ENCODE measurements at places on chromosomes 1 and 21.

DNA sequence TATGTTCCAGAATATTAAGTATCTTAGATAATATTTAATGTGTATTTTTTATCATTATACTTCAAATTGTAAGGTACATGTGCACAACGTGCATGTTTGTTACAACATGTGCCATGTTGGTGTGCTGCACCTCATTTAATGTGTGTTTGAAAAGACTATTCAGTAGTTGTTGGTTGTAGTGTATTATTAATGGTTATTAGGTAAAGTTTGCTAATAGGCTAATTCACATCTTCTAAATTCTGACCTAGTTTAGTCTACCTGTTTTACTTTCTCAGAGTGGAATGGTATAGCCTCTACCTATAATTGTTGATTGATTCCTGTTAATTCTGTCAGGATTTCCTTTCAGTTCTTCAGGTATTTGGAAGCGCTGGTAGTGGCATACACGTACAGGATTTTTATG, 153.0 kb downstream of the NCAM2 start:
- no peak for DNase-seq

DNA sequence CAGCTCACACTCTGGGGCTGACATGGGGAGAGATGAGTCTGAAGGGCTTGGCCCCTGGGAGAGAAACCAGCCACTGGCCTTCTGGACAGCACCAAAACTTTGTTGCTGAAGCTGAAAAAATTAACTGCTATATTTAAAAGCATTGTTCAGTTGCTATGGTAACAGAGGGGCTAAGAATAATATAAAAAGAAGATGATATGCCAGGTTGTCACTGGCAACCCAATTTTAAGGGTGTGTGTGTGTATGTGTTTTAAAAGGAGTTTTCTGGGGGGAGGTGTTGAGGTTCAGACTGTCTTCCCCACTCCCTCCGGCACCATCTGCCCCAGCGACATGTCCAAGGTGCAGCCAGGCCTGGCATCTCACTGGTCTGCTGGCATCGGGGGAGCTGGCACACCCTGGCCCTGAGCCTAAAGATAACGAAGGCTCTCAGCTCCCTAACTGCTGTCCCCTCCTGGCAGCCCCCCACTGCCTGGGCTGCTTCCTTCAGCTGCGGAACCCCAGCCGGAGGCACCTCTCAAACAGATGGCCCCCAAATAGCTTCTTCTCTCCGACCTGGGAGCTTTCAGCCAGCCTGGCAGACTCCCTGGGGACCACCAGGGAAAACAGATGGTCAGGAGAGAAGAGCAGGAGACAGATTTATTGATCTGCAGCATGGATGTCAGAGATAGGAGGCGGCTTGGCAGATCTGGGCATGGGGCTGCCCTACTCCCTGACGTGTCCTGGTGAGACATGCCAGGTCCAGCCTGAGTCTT, 203.9 kb downstream of the HIVEP3 start:
- no peak for DNase-seq

DNA sequence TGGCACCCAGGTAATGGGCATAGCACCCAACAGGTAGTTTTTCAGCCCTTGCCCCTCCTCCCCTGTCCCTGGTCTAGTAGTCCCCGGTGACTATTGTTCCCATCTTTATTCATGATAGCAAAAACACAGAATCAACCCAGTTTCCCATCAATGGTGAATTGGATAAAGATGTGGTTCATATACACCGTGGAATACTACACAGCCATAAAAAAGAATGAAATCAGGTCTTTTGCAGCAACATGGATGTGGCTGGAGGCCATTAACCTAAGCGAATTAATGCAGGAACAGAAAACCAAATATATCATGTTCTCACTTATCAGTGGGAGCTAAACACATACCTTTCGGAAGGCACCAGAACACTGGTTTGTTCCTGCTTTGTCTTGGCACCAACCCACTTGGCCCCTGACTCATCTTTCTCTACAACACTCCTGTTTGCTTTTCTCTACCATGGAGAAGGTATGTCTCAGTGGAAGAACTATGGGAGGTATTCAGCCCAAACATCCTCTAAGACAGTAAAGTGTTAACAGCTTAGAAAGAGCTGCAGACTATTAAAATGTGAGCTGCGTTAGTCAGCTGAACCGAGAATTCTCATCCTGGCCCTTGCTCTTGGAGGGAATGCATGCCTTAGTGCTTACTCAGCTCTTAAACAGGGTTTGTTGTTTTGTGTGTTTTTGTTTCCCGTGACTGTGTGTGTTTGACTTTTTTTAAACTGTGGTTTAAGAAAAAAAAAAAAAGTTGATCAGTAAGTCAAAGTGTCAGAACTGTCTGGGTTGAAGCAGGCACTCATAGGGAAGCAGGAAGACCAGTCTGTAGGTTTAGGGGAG, 203.0 kb downstream of the TOMM20 start:
- no peak for DNase-seq

- no peak for DNase-seq
These were observed at the start of gene LRRC7 for GRCh38 chr1:69567652-69568420. LRRC7 (plus strand) TSS chr1:69567922; CDS start chr1:69568640, 718 bp downstream.

DNA sequence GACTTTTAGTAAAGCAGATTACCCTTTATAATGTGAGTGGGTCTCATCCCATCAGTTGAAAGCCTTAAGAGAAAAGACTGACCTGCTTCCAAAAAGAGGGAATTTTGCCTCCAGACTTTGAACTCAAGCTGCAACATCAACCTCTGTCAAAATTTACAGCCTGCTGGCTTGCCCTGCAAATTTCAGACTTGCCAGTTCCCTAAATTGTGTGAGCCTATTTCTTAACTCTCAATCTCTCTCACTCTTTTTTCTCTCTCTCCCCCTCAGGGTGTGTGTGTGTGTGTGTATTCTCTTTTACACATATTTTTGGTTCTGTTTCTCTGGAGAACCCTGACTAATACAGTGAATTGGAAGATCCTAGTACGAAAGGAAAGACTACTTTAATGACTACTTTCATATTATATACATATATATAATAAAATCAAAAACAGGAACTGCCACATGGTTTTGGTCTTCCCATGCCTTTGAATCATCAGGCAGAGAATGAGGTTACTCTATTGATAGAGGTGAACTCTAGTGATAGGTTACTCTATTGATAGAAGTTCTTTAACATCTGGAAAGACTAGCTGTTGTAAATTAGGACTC, 6.4 kb downstream of the OR2C3 start:
- DNase-seq, result no peak

- no peak for DNase-seq
These were observed 10.2 kb downstream of the OSCP1 start for GRCh38 chr1:36440044-36440443.

DNA sequence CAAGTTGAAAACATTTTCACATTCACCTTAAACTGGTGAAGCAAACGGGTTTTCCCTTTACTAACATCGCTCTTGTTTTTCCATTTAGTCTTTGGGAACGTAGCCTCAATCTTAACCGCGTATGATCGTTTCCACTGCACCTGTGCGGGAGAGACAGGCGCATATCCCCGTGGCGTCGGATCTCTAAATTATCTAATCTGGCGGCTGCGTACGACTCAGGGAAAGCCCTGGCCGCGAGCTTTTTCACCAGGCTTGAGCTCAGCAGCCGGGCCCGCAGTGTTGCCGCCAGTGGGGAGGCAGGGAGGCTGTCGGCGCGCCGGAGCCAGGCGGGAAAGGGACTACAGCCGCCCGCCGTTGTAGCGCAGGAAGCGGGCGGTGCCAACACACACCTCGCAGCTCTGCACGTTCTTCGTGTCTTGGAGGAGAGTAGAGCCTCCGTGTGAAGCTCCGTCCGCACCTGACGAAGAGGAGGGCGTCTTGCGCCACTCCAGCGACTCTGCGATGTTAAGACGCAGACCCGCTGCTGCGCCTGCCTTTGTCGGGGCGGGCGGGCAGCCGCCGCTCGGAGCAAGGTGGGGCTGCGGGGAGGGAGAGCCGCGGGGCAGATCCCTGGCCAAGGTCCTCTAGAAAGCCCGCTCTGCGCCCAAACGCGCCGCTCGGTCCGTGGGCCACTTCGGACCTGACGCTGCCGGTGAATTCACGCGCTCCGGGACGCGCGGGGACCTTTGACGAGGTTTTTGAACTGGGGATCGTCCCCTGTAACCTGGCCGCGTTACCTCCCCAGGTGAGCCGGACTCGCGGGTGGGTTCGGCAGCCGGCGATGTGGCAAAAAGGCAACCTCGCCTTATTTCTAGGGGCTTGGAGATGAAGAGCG, 18.5 kb upstream of the TBX15 start:
- DNase-seq, result no peak

DNA sequence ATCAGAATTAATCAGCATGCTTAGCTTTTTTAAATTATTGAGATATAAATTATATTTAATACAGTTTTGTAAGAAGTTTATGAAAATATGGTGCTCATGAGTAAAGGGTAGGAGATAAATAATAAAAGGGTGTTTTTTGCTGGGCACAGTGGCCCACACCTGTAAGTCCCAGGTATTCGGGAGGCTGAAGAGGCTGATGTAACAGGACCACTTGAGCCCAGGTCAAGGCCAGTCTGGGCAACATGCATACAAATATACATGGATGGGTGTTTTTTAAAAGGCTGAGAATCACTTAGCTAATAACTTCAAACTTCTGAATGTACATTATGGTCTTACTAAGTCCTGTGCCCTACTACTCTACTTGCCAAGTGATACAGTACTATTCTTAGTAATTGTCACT, 73.2 kb downstream of the TRIM33 start:
- no peak for DNase-seq

- no peak for DNase-seq
These were observed 310.2 kb downstream of the PTPRC start for GRCh38 chr1:198948895-198949659.

- DNase-seq, result no peak
These were observed 349.1 kb downstream of the DPYD start for GRCh38 chr1:97571760-97572159.

GRCh38 chr1:173925306-173926242, 8.4 kb upstream of the SERPINC1 start:
- no peak for DNase-seq

DNA sequence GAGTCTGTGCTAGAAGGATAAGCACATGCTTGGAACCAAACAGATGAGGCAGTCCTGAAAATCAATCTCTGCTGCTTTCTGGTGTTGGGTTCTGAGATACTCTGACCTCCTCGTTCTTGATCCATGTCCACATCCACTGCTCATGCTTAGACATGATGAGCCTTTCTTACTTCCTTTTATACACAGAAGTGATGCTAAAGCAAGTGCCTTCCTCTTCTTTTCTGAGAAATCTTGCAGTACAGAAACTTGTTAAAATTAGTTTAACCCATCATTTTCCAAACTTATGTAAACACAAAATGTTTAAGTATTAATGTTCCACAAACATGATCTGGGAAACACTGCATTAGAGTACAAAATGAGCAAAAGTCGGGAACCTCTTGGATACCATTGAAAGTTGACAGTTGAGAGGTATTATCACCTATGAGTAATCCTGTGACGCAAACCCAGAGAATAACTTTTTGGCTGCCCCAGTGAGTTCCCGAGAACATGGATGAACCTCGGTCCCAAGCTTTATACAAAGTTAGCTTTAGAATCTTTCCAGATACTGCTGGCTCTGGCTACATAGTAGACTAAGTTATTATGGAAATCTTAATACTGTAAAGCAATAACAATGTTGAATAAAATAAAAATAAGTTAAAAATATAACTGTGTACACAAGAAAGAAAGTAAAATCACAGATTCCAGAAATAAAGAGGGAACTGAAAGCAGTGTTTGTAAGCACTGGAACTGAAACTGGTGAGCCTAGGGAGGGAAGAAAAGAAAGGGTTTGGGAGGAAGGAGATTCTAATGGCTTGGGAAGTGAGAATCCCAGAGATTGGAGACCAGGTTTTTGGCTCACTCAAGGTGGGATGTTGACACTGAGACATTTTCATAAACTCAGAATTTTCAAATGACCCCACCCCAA, 429.3 kb upstream of the RUNX1 start:
- DNase-seq, result no peak

DNA sequence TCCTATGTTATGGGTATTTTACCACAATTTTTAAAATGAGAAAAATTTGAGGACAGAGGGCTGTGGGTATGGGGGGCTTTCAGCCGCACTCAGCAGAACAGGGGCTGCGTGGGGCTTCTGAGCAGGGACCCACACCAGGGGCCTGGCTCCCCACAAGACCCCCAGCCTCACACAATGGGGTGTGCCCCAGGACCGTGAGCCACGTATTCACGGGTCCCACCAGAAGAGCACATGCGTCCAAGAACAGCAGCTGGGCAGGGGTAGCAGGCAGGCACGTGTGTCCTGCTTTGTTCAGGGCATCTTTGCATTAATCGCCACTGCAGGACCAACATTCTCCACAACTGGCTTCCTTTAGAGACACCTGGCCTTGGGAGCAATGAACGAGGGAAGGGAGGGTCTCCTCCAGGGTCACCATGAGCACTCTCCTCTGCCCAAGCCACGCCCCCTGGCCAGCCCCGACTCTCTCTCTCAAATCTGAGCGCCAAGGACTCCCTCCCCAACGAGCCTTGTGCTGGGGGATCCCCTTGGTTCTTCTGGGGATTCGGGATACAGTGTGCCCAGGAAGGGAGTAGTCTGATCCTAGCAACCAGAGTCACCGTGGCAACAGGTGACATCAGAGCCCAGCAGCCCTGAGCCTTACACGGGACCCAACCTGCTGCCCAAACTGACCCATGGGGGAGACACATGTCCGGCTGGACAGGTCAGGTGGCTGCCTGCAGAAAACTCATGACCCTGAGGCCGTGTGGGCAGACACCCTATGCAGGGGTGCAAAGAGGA, 7.4 kb upstream of the ARF1 start:
- no peak for DNase-seq

GRCh38 chr1:243970077-243970476, 81.0 kb upstream of the ZBTB18 start:
- DNase-seq, result no peak

GRCh38 chr1:172581273-172581672, 48.3 kb downstream of the SUCO start:
- DNase-seq, result no peak

DNA sequence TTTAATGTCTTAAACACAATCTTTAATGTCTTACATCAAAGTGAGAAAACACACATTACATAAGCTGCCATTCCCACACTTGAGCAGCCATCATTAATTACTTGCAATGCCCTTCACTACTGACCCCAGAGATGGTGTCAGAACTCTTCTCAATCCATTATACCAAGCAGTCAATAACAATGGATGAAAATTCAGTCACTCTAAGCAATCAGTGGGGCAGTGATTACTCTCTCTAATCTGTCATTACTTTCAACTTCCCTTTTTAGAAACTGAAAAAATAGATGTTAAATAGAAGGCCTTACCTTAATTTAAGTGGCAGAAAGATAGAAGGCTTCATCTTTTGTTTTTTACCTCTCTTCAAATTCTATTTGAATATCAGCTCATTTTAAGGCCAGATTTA, 9.7 kb upstream of the FRRS1 start:
- DNase-seq, result no peak

- no peak for DNase-seq
These were observed 90.6 kb downstream of the TLR5 start for GRCh38 chr1:223052462-223052861.

GRCh38 chr1:159983681-159984080, 29.6 kb upstream of the SLAMF9 start:
- DNase-seq, result no peak

- DNase-seq, result no peak
These were observed 23.0 kb upstream of the PADI1 start for GRCh38 chr1:17181781-17182464.

DNA sequence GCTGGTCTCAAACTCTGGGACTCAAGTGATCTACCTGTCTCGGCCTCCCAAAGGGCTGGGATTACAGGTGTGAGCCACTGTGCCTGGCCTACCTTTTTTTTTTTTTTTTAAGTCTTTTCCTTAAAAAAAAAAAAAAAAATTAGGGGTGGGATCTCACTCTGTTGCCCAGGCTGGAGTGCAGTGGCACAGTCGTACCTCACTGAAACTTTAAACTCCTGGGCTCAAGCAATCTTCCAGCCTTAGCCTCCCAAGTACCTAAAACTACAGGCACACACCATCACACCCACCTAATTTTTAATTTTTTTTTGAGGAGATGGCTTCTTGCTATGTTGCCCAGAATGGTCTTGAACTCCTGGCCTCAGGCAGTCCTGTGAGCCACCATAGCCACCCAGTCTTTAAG, 38.5 kb downstream of the RNF2 start:
- DNase-seq, result no peak

All from esophagus squamous epithelium (tissue), 5 donors.